ENCODE measurements at places on chromosomes 16 and 17.
A peak's percentile ranks its signal among the peaks of the same experiment; 100 is the strongest.

DNA sequence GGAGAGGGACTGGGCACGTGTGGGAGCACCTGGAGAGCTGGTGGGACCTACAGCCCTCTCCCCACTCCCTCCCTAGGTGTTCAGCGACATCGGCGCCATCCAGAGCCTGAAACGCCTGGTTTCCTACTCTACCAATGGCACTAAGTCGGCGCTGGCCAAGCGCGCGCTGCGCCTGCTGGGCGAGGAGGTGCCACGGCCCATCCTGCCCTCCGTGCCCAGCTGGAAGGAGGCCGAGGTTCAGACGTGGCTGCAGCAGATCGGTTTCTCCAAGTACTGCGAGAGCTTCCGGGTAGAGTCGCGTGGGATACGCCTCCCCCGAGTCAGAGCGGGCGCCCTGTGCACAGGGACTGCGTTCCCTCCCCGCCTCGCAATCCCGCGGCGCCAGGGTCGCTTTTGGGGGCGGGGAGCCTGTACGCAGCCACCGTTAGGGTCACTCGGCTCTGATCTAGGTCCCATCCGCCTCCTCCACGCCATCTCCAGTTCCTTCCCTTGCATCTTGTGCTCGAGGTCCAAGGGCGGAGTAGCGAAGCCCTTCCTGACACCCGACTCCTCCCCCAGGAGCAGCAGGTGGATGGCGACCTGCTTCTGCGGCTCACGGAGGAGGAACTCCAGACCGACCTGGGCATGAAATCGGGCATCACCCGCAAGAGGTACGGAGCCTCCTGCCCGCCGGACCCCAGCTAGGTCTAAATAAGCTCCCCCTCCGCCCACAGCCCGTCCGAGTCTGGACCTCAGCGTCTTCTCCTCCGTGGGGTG is 13.0 kb downstream of the SARM1 start:
- no peak for DNase-seq

- DNase-seq: peak; percentile 64
Measured at GRCh38 chr16:14015948-14016347, 55.2 kb upstream of the MRTFB start.

DNA sequence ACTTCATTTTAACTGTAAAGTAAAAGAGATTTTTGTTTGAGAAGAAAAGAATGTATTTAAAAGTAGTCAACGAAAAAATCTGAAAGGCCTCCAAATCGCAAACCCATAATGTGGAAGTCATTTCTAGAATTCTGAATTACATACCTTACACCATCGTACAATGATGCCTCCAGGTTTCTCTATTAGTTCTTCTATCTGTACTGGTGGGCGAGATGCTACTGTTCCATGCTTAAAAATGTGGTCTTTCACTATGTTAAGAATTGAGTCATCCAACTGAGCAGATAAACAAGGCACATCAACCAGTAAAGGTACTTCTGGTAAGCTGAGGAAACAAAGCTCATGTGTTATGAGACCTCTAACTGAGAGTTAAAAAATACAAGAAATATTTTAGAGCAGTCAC is 28.5 kb downstream of the CRLF3 start:
- no peak for DNase-seq

DNA sequence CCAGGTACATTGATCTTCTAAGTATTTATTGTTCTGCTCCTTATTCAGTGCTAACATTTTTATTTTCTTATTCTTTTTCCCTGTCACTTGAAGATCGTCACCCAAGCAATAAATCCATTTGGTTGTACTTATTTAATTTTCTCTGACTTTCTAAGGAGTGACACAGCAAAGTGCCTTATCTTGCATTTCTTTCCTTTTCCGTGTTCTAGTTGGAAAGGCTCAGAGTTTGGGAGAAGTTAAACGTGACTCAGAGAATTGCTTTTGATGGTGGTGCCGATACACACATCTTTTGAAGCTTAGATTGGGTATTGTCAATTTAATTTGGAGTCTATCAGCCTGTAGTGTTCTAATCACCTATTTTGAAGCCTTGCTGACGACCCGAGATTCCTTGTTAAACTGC is 72.0 kb downstream of the PITPNC1 start:
- no peak for DNase-seq

DNA sequence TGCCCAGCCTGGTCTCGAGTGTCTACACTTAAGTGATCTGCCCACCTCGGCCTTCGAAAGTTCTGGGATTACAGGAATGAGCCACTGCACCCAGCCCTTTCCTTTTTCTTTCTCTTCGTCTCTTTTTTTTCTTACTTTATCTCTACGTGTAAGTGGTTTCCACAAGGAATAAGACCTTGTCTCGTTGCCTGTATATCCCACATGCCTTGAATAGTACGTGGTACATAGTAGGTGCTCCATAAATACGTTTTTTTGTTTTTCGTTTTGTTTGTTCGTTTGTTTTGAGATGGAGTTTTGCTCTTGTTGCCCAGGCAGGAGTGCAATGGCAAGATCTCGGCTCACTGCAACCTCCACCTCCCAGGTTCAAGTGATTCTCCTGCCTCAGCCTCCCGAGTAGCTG is 86.0 kb downstream of the YPEL2 start:
- no peak for DNase-seq

DNA sequence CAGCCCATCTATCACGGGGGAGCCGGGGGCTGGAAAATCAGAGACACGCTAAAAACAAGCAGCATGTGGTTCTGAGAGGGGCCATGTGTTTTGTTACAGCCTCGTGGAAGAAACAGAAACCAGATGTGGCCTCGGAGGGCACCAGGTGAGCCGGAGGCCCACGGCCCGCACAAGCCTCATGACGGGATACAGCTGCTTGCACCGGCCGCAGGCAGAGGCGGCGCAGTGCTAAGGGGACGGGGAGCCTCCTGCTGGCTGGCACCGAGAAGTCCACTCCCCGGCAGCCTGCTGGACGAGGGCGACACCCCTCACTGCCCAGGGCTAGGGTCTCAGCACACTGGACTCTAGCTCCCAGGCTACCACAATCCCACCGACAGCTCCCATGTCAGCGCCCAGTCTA is 19.2 kb downstream of the NDUFAF8 start:
- no peak for DNase-seq

- no peak for DNase-seq
Measured at GRCh38 chr17:77867308-77867781, 91.2 kb upstream of the TNRC6C start.

- DNase-seq: no peak
Measured at GRCh38 chr17:46968224-46968834, 10.7 kb downstream of the RPRML start.

DNA sequence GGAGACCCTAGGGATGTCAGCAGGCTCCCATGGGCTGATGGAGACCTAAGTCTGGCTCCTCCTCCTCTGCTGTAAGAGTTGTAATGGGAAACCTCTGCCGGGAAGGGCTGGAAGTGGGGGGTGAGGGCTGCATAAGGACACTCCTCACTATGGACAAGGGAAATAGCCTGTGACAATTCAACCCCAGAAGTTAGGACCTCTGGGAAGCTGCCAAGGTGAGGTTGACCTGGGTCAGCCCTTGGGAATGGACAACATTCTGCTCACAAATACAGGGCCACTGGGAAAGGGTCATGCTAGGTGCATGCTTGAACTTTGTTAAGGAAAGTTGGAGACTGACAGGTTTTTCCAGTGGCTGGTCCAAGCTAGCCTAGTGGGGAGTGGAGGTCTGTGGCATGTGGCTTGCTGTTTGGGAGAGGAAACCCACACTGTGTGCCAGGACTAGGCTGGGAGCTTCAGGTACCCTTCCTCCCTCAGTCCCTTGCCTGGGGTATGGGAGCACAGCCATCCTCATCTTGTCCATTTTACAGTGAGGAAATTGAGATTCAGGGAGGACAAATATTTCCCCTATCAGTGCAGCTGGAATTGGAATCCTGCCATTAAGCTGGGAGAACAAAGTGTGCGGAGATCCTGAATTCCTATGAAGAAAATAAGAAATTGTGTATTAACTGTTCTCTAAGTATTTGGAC is 190.4 kb downstream of the SALL1 start:
- no peak for DNase-seq

- no peak for DNase-seq
Measured at GRCh38 chr16:31072540-31073141, 1.4 kb downstream of the ZNF668 start.

GRCh38 chr16:30875871-30876801 is 17.7 kb downstream of the BCL7C start:
- DNase-seq: no peak

- DNase-seq: no peak
Measured at GRCh38 chr16:56295739-56296527, 104.6 kb downstream of the GNAO1 start.

GRCh38 chr16:72743011-72743761 is 304.7 kb downstream of the ZFHX3 start:
- no peak for DNase-seq

GRCh38 chr17:70642059-70642458 is 472.7 kb downstream of the KCNJ2 start:
- DNase-seq: no peak

DNA sequence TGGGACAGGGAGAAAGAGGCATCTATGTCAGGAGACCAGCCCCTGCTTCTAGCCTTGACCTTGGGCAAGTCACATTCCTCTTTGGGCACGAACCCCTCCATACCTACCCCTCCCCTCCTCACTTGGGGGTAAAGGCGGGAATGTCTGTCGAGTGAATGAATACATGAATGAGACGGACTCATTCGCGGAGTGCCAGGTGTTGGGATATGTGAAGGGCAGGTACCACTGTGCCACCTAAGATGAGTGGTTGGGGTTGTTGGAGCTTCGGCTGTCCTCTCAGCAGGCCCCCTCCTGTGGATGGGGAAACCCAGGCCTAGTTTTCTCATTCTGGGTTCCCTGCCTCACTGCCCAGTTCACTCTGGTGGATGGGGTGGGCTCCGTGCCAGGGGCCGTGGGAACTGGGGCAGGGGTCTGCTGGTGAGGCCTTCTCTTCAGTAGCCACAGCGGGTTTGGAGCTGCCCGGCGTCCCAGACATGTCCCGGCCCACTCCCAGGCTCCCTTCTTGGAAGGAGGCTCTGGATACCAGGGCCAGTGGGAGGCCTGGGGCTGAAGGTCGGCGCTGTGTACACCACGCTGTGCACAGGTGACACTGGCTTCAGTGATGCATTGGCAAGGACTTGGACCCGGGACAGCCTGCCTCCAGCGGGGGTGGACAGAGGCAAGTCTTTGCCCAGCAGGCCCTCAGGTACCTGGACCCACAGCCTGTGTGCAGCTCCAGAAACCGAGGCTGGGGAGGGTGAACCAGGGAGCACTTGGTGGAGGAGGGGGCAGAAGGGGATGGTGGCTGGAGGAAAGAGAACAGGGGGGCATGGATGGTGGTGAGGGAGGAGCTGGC is 5.6 kb downstream of the GLIS2 start:
- no peak for DNase-seq

- DNase-seq: no peak
Measured at GRCh38 chr16:1153480-1154160, 714 bp downstream of the CACNA1H start.

DNA sequence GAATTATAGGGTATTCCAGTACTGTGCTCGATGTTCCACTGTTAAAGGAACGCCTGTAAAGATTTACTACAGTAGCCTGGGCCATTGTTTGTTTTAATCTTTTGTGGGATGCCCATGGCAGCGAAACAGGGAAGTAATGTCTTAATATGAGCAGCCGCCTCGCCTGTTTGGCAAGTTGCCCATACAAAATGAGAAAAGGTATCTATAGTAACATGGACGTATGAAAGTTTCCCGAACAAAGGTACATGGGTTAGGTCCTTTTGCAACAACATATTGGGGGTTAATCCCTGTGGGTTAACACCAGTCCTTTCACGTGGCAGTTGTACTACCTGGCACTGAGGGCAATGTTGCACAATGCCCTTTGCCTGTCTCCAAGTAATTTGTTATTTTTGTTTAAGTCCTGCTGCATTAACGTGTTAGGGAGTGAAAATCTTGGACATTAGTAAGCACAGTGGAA is 21.1 kb upstream of the TMC5 start:
- no peak for DNase-seq

- DNase-seq: no peak
Measured at GRCh38 chr16:660459-661183, 7.3 kb upstream of the RHOT2 start.

GRCh38 chr16:88387180-88387765 is 4.5 kb downstream of the ZNF469 start:
- DNase-seq: no peak

- no peak for DNase-seq
Measured at GRCh38 chr17:30005709-30006320, 64.4 kb downstream of the EFCAB5 start.

- peak; percentile 96 for DNase-seq
Measured at GRCh38 chr16:84836234-84836647, 16.5 kb downstream of the CRISPLD2 start.

DNA sequence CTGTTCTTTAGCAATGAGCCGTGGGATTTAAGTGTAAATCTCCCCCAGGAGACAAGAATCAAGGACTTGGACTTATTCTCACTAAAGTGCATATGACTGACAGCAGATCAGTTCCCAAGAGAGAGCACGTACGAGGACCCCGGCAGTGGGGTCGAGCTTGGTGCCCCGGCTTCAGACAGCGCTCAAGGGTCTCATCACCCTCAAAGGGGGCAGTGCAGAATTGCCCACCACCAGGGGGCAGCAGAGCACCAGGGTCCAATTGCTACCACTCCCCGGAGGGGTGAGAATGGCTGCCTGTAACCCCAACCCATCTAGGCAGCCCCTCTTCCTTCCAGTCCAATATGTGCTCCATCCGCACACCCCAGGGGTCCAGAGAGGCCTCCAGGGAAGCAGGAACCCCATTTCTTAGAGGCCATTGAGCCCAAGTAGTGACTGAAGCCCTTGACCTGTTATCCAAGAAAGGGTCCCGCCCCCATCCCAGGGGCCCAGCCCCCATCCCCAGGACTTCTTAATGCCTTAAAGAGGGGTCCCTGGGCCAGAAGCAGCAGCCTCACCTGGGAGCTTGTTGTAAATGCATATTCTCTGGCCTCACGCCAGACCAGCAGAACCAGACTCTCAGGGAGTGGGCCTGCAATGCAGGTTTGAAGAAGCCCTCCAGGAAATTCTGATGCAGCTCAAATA is 86.1 kb downstream of the ZDHHC7 start:
- DNase-seq: no peak

DNA sequence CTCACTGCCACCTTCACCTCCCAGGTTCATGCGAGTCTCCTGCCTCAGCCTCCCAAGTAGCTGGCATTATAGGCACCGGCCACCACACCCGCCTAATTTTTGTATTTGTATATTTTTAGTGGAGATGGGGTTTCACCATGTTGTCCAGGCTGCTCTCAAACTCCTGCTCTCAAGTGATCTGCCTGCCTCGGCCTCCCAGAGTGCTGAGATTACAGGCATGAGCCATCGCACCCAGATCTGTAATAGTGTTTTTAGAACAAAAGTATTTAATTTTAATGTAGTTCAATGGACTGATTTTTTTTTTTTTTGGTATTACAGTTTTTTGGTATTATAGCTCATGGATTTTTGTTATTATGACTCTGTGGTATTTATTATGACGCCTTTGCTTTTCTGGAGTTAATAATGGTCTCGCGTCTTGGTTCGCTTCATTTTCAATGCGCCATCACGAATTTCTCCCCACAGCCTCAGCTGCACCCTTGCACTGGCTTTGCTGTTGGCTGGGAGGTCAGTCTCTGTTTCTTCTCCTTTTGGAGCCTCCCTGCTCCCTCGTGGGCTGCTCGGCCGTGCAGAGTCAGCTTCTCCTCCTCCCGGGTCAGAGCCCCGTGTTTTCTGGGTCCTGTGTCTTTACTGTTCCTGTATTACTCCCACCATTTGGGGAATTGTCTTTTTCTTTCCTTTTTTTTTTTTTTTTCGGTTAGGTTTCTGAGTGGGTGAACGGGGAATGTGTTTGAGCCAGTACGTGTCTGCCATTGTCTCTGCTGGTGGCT is 27.2 kb downstream of the BAIAP2 start:
- DNase-seq: no peak

- peak; percentile 32 for DNase-seq
Measured at GRCh38 chr16:51050377-51050706, 100.7 kb downstream of the SALL1 start.
